ENCODE measurements at places on chromosomes 2 and 18.

GRCh38 chr2:236694146-236694888 is 124.7 kb downstream of the ACKR3 start:
- no peak for DNase-seq

- no peak for DNase-seq
Measured at GRCh38 chr2:19796035-19796695, 105.6 kb downstream of the TTC32 start.

GRCh38 chr2:158795195-158795924 is at the start of gene DAPL1:
Gene DAPL1 (plus strand): TSS chr2:158795317. CDS start chr2:158795373, 56 bp downstream.
- no peak for DNase-seq

DNA sequence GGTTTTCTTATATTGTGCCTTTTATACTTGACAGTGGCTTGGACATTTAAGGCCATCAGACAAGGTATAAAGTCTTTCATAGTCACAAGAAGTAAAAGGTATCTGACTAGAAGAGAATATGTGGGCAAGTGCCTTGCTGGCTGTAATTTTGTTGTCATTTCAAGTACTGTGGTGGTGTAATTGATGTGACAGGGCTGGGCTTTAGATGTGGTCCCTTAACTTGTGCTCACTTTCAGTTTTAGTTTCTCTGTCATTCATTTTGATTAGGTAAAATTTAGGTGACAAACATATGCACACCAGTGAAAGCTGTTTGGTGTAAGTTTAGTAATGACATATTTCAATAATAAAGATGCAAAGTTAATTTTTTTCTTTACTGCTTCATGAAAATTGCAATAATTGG is 31.2 kb upstream of the TBR1 start:
- no peak for DNase-seq

DNA sequence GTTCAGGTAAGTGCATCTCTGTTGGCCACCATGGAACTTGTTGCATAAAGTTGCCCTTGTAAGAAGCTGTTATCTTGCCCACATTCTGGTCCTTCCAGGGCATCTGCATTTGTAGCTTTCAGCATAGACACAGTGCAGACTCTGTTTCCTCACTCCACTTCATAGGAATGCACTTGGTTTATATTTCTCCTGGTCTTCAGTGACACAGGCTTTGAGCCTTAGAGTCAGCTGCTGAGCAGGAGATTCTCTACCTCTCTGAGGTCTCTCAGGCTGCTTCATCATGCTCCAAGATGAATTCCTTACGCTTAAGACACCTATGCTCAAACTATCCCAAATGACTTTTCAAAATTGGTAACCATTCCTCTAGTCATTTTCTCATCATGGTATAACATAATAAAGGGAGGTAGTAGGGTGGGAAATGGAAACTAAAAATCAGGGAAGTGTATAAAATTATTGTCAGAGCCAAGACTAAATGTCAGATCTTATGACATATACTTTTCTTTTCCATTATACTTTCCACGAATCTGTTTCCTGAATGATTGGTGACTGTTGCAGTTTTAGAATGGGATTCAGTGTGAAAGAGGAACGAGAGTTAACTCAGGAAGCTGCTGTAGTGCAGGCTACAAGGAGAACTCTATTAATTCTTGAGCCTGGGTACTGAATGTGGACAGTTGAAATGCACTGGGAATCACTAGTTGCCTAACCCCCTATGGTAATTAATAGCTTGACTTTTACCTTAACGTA is 72.0 kb downstream of the GALNT1 start:
- DNase-seq: no peak

DNA sequence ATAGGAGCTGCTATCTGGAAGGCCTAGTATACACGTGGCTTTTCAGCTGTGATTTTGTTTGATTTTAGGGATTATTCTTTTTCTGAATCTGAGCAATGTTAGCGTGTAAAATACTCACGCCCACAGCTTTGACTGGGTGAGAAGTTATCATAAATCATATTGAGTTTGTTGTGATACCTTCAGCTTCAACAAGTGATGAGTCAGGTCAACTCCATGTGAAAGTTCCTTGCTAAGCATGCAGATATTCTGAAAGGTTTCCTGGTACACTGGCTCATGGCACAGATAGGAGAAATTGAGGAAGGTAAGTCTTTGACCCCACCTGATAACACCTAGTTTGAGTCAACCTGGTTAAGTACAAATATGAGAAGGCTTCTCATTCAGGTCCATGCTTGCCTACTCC is at the start of gene GKN1:
TSS of gene GKN1 (plus strand) at position 386 of the 400 bp plus-strand sequence. CDS start 42 bp downstream, outside the sequence.
- no peak for DNase-seq

DNA sequence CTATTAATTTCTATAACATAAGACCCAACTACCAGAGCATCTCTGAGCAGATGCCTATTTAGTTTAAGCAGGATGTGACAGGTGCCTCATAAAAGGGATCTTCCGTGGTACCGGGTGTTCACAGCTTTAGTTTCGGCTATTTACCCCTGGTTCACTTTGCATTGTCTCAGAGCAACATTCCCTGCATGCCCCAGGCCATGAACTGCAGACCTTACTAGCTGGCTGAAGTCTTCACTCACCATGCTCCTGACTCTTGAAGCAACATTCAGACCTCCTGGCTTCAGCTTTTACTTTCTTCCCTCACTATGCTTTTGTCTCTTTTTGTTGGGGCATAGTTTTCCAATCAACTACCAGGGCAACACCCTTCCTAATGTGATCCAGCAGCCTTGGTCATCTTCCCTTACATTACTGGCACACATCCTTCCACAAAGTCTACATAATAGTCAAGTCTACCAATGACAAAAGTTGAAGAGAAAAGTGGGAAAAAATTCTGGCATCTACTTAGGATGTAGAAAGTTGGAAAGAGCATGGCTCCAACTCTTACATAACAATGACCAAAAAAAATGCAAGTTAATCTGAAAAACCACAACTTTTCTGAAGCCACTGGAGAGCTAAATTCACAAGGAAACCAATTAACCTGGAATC is 99.2 kb downstream of the SESTD1 start:
- no peak for DNase-seq

DNA sequence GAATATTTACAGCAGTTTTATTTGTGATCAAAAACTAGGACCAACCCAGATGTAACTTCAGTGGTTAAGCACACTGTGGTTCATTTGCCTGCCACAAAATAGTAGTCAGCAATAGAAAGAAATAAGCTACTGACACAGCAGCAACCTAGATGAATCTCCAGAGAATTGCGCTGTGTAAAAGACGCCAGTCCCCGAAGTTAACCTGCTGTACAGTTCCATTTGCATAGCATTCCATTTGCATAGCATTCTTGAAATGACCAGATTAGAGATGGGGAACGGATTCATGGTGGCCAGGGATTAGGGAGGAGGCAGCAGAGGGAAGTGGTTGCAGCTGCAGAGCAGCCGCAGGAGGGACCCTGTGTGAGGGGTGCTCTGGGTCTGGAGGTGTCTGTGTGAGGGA is 39.3 kb upstream of the NFATC1 start:
- no peak for DNase-seq

DNA sequence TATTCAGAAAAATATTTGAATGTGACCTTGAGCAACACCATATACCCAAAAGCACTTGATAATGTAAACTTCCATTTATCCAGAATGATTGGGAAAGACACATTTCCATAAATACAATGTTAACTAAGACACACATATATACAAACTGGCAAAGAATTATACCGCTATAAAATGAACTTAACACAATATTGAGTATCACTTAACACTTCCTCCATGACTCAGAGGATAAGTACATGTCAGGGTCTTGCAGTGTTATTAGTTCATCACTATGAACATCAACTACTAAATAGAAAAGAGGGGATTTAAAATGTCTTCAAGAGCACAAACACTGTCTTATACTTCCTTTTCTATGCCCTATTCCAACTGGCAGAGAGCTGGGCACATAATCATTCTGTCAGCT is 18.6 kb downstream of the WDSUB1 start:
- DNase-seq: no peak

DNA sequence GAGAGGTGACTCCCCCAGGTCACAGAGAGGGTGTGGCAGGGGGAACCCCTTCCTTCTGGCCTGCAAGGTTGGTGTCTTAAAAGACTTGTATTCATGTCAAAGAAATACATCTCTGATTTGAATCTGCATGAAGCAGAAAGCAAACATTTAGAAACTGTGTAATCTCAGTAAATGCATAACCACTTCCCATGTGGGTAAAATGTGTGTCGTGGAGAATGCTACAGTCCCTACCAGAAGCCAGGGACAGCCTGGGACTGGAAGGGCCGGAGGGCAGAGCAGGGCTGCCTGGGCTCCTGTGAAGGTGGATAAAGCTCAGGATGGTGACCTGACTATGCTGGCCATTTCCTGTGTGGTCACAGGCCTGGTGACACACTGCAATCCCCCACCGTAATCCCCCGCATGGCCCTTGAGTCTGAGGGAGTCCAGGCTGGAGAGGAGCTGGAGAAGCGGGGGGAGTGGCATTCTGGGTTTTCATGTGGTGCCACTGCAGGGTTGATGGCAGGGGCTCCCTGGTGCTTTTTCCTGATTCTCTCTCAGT is 102.2 kb downstream of the LRRC30 start:
- DNase-seq: no peak

GRCh38 chr2:149709496-149710263 is 122.1 kb upstream of the MMADHC start:
- DNase-seq: no peak

GRCh38 chr18:24187689-24188088 is 48.8 kb downstream of the CABYR start:
- no peak for DNase-seq

- DNase-seq: no peak
Measured at GRCh38 chr2:157337978-157338377, 12.4 kb upstream of the ERMN start.

DNA sequence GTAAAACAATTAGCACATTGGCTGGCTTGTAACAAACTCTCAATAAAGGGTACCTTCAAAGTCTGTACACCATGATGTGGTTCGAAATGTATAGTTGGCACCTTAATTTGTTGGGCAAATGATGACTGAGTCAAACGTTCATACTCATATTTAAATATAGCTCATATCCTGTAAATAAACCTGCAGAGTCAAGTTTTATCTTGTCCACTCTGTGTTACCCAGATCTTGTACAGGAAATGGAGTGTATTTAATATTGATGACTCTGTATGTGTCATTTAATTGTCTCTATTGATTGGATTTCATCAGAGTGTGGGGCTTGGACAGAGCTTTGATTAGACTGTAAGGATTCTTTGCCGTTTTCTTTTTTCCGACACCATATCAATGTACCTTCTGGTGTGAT is 805.6 kb upstream of the ZEB2 start:
- DNase-seq: no peak

DNA sequence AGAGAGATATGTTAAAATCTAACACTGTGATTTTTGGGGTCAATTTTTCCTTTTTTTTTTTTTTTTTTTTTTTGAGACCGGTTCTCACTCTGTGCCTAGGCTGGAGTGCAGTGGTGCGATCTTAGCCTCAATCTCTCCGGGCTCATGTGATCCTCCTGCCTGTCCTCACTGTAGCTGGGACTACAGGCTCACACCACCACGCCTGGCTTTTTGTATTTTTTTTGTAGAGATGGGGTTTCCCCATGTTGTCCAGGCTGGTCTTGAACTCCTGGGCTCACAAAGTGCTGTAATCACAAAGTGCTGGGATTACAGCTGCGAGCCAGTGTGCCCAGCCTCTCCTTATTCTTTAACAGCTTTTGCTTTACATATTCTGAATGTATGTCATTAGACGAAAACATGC is 2.9 kb upstream of the HAAO start:
- no peak for DNase-seq

DNA sequence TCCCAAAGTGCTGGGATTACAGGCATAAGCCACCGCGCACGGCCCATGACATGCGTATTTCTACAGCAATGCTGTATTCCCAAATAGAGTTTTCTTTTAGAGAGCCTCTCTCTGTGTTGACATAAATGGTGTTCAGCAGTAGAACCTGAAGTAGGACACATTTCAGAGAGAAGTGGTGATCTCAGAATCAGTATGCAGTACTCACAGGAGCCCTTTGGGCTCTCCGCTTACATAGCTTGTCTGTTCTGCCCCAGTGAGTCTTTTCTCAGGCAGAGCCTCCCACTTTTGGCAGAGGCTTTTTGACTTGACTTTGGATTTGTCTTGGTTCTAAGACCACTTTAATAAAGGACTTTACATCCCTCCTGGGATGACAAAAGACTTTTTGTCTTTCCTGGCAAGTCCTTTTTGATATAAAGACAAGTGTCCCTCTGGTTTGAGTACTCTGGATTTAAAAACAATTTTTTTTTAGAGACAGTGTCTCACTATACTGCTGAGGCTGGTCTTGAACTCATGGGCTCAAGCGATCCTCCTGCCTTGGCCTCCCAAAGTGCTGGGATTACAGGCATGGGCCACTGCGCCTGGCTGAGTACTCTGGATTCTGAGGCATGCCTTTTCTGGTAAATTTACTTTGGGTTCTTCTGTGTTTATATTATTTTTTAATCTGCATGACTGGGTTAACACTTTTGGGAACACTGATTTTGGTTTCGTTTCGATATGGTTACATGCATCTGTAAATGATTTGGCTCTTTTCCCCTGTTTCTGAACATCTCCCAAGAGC is 113.3 kb downstream of the SMAD2 start:
- DNase-seq: no peak

- no peak for DNase-seq
Measured at GRCh38 chr2:241003047-241003360, 4.6 kb downstream of the SNED1 start.

- DNase-seq: no peak
Measured at GRCh38 chr2:220277445-220277975, 650.1 kb downstream of the SLC4A3 start.

GRCh38 chr2:54461261-54461660 is 5.1 kb downstream of the SPTBN1 start:
- no peak for DNase-seq

DNA sequence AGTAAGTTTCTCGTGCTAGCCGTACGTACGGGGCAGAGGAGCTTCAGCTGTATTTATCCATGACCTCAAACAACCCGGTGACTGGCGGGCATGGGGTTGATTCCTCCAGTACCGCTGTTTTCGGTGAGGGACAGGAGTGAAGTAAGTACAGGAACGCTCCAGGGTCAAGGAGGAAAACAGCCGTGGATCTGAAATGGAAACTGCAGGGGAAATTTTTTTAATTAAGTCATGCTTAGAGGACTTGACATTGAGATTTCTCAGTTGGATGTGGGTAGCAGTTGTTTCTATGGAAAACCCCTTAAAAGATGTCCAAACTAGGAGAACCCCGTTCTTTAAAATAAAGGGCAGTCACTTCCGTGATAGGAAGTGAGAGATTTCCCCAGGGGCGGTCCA is 1.2 kb downstream of the RAB12 start:
- no peak for DNase-seq

DNA sequence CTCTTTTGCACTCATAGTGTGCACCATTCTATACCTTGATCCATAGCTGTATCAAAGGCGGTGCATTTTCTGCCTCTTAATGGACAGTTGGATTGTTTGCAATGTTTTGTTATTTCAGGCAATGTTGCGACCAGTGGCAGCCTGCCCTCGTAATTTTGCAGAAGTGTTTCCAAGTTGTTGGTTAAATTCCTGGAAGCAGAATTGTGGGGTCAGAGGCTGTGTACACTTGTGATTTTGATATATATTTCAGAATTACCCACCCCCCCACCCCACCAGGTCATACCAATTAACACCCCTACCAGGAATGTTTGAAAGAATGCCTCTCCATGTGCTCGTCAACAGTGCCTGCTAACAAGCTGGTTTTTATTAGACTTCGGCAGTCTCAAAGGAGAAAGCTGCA is 32.4 kb upstream of the IL1R1 start:
- no peak for DNase-seq
